SIG-M5 (cell line): ENCODE measurements at places on chromosomes 3 and 15.

GRCh38 chr15:75228787-75229186 is 27.1 kb downstream of the C15orf39 start:
- no peak for DNase-seq

DNA sequence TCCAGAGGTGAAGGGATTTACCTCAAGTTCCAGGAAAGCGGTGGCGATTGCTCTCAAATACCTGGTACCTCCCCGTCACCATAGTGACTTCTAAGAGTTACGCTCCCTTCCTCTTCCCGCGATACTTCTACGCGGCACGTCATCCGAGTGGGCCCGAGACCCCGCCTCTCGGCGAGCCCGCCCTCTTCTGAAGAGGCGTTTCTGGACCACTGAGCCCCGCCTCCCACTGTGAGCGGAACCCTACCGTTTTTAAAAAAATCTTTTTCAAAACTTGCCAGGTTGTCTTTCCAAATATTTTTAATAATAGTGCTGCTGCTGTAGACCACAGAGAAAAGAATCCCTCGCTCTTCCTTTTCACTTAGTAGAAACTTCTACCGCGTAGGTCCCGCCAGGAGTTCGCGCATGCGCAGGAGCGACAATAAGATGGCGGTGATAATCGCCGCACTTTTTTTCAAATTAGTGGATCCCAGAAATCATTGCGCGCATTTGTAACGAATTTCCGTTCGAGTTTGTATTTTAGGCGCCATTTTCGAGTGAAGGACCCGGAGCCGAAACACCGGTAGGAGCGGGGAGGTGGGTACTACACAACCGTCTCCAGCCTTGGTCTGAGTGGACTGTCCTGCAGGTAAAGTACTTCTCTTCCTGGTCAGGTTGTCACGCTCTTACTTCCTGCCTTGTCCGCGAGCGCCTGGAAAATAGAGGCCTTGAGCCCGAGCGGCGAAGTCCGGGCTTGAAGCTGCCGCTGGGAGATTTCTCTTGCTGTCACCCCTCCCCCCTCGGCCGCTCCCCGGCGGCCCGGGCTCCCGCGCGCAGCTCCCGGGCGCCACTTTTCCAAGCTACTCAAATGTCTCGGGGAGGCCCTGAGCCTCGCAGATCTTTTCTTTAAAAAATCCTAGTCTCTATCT is at the start of the genes IFT80 and SMC4:
Gene IFT80 (minus strand): TSS at position 101 of the 905 bp plus-strand sequence. CDS start 14,625 bp downstream, outside the sequence.
Gene SMC4 (plus strand): TSS at position 526 of the 905 bp plus-strand sequence. CDS start 1,177 bp downstream, outside the sequence.
- DNase-seq = peak; percentile 56

DNA sequence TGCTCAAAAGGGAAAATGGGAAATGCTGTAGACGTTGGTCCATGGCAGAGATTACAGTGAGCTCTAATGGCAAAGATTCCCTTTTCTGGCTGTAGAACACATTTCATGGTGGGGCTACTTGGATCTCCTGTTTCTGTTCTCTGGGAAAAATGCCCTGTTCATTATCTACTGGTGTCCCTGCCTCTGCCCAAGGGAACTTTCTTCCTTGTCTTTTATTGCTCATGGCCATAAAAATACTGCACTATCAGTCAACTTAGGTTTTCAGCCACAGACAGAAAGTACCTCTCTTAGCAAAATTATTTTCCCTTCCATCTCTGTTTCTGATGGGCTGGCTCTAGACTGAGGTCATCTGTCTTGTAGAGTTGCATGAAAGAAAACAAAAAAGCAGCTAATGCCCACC is 98.9 kb downstream of the PDCD6IP start:
- DNase-seq = no peak

DNA sequence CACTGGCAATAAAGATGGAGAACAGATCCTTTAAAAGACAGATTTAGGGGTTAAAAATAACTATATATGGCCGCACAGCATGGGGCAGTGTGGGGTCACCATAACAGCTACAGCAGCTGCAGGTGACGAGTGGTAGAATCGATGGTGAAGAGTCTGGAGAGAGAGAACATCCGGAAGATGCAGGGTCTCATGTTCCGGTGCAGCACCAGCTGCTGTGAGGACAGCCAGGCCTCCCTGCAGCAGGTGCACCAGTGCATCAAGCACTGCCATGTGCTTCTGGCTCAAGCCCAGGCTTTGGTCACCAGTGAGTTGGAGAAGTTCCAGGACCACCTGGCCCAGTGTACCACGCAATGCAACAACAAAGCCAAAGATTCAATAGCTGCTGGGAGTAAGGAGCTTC is 93.7 kb upstream of the IMPG2 start:
- DNase-seq = no peak

GRCh38 chr3:31402117-31402516 is 130.6 kb upstream of the STT3B start:
- no peak for DNase-seq

- no peak for DNase-seq
Observed at GRCh38 chr3:23756206-23756840, 49.4 kb upstream of the UBE2E1 start.

DNA sequence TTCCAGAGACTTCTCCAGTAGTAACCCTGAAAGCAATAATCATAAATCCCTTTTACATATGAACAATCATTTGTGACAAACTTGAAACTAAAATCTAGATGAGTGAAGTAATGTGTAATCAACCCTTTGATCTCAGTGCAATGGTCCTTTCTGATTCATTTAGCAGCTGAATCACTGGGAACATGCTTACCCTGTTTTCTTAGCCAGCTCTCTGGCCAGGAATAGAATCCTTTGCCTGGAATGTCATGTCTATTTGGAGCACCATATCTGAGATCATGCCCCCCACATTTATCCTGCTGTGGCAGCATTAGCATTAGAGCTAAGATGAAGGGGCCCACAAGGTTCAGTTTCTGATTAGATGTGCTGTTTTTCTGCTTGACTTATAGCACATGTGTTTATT is 309.8 kb downstream of the OXSM start:
- no peak for DNase-seq
